ENCODE measurements at places on chromosomes 12 and 14.
A peak's percentile ranks its signal among the peaks of the same experiment; 100 is the strongest.

DNA sequence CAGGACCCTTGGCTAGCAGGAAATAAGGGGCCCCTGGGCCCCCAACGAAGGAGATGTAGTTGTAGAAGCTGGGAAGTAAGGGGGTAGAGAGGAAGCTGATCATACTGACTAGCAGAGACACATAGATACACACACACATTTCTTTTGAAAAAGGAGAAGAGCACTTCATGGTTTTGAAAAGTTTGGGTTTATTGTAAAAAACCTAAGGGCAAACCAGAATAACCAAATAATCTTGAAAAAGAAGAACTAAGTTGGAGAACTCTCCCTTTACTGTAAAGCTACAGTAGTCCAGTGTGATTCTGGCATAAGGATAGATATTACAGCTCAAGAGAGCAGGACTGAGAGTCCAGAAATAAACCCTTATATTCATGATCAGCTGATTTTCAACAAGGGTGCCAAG lies 5.8 kb upstream of the HCAR3 start:
- no peak for DNase-seq

DNA sequence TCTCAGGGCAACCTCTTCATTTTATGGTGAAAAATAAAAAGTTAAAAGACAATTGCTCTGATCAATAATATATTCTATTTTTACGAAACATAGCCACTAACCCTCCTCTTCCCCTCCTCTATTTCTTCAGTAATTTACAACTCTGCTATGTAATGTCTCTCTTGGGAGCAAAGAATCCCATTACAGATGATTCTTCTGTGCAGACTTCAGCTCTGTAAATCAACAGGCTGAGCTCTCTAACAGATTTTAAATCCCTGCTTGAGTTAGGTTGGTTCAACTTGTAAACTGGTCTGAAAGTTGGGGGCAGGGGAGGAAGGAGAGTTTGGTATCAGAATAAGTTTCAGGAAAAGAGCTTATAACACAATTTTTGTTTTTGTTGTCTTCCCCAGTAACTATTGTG lies 151.0 kb downstream of the SLC25A21 start:
- no peak for DNase-seq

DNA sequence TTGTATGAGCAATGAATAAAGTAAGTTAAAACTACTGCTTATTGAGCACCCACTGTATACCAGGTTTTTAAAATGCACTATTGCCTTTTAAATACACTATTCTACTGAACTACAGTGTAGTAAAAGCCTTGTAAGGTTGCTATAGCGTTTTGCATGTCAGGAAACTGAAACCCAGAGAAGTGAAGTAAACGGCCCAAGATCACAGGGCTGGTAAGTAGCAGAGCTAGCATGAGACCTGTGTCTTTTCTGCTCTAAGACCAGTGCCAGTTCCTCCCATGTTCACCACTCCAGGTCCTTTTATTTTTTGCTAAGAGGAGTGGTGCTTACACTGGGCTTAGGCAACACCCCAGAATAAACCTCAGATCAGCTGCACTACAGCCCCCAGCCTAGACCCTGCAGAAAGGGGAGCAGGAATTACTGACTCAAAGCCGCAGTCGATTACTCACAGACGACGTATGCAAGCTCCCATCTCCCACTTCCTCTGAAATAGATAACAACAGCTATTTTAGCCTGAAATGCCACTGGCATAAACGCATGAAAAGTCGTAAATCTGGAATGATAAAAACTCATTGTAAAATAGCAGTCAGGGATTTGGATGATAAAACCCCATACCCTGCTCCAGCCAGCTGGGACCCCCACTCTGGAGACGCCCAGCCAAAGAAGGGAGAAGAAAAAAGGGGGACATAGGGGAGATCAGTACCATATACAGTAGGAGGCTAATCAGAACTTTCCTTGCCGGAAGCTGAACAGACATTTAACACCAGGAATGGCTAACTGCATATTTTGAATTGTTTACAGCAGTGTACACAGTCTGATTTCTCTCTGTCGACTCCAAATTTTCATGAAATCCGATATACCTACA lies 108.3 kb downstream of the NUAK1 start:
- peak; percentile 96 for DNase-seq

DNA sequence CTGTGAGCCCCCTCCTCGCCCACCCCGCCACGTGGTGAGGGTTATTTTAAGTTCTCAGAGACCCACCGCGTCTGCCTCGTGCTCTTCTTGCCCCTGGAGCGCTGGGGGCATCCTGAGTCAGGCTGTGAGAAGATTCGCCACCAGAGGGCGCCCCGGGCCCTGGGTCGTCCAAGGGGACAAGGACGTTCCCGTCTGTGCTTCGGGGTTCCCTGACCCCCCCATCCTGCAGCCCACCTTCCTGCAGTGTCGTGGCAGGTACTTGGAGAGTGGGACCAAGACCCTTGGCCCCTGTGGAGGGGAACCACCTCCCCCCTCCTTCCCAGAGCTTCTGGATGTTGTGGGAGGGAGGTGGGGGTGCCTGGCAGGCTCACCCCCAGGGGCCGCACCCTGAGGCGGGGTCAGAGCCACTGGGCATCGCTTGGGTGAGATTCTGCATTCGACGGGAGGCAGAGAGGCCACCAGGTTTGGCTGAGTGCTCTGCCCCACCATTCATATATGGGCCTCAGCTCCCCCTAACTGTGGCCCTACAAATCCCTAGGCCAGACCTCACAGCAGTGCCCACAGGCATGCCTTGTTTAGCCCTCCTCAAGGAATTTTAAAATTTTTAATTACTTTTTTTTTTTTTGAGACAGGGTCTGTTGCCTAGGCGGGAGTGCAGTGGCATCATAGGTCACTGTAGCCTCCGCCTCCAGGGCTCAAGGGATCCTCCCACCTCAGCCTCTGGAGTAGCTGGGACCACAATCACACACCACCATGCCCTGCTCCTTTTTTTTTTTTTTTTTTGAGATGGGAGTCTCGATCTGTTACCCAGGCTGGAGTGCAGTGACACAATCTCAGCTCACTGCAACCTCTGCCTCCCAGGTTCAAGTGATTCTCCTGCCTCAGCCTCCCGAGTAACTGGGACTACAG lies 17.0 kb downstream of the RHOF start:
- peak; percentile 53 for DNase-seq

GRCh38 chr12:39499296-39499695 lies 56.4 kb upstream of the KIF21A start:
- no peak for DNase-seq

DNA sequence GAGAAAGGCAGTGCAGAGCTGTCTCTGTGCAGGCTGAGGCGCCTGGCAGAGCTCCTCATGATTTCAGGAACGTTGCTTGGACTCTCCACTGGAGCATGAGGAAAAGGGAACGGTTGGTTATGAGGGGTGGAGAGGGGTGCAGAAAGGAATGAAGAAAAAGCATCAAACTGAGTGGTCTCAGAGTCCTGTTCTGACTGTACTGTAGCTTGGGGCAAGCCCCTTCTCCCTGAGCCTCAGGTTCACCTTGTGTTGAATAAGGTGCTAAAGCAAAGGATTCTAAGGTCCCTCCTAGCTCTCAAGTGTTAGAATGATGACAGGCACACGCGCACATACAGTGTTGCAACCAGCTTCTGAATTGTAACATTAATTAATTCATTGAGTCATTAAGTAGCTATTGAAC lies 125.2 kb upstream of the PARP11 start:
- DNase-seq, result no peak

DNA sequence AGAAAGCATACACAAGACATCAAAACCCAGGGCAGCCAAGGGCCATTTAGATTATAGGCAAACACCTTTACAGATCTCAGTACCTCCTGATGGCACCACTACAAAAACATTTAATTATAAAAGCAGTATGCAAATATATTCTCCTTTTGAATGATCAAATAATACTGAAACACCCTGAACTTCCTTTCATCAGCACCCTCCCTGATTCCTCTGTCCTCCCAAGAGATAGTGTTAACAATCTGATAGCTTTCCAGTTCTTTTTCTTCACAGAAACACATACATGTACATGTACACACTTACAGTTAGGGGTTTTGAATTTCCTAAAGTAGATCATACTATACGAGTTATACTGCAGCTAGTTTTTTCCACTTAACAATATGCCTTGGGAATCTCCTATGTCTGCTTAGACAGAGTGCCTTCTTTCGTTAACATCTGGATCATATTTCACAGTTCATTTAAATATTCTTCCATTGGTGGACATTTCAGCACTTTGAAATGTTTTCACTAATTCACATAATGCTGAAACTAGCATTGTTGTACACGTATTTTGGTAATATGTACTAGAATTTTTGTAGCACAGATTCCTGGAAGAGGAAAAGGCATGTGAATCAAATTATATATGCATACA lies 35.2 kb downstream of the TDG start:
- DNase-seq, result no peak

GRCh38 chr12:14850929-14851663 lies 7.8 kb upstream of the ART4 start:
- no peak for DNase-seq

DNA sequence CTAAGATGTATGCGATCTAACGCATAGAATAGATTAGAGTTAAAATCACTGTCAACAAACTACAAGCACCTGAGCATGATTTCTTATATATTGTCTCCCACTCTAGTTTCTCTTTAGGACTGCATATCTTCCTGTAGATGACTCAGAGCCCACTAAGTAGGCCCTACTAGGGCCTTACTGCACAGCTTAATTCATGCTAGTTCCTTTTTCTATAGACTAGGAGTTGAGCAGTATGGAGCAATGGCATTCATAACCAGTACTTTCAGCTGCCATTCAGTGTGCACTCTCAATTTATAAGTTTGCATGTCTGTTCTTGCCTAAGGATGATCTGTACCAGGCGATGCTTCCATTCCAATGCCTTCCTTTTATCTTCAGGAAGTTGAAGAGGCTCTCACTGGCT lies 103.5 kb downstream of the METTL25 start:
- no peak for DNase-seq

GRCh38 chr14:33696165-33696564 lies 254.7 kb downstream of the EGLN3 start:
- DNase-seq, result no peak

GRCh38 chr14:21068521-21069387 lies 1.4 kb upstream of the ARHGEF40 start:
- peak; percentile 48 for DNase-seq

GRCh38 chr14:69133206-69134125 lies 19.5 kb downstream of the DCAF5 start:
- peak; percentile 67 for DNase-seq
